ENCODE measurements at places on chromosomes 6 and 20.

- no peak for DNase-seq
Observed at GRCh38 chr20:11852811-11853210, 64.9 kb upstream of the BTBD3 start.

DNA sequence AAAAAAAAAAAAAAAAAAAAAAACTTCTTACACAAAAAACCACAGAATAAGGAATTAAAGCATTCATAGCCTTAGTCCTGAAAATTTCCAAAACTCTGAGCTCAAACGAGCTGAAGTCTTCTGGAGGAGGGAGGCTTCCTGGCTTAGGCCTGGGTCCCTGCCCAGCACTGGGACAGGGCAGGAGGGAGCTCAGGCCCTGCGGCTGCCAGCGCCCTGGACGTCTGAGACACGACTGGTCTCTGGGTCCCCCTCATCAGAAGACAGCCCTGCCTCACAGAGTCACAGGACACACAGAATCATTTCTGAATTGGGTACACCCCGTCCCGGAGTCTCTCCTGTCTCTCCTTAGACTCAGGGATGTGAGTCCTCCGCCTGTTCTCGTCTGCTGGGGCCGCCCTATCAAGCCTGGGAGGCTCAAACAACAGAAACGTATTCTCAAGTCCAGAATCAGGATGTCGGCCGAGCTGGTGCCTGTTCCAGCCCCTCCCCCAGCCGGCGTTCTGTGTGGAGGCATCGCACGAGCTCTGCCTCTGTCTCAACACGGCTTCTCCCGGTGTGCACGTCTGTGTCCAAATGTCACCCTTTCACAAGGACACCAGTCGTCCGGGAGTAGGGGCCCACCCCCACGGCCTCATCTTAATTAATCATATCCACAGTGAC is 39.4 kb downstream of the ZBTB46 start:
- no peak for DNase-seq

- no peak for DNase-seq
Observed at GRCh38 chr20:49340161-49340966, 62.5 kb upstream of the ZNFX1 start.

DNA sequence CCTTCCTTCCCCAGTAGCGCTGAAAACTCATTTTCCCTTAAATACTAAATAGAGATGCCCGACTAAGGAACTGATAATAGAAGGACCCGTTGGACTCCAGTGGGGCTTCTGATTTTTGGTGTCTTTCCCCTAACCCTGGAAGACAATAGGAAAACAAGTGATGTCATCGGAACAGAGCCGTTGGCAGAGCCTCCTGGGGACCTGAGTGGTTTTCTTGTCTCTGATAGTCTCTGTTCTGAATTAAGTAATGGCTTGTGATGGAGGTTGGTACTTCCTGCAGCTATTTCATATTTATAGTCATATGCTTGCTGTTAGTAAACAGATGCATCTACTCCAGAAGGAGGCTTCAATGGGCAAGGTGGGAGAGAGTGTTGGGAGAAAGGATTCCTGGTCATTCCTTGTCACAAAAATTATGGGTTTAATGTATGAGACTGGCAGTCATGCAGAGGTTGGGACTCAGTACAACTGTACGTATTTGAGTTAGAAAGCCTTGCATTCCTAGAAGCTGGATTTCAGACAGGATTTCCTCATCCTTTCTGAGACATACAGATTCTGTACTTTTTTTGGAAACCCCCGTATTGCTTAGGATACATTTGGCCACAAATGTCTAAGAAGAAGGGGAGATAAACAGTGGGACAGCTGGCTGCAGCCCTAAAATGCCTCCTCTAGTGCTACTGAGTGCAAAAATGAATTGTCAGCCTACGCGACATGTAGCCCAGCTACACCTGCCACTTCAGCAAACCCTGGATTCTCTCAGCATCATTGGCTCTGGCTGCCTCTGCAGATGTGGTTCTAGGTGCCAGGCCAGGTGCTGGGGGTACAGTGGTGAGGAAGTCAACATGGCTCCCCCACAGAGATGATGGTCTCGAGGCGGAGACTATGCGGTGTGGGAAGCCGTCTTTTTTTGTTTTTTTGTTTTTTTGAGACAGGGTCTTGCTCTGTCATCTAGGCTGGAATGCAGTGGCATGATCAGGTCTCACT is 38.1 kb downstream of the CDS2 start:
- no peak for DNase-seq

GRCh38 chr6:11236076-11236750 is 3.7 kb upstream of the NEDD9 start:
- DNase-seq, result peak; percentile 32

DNA sequence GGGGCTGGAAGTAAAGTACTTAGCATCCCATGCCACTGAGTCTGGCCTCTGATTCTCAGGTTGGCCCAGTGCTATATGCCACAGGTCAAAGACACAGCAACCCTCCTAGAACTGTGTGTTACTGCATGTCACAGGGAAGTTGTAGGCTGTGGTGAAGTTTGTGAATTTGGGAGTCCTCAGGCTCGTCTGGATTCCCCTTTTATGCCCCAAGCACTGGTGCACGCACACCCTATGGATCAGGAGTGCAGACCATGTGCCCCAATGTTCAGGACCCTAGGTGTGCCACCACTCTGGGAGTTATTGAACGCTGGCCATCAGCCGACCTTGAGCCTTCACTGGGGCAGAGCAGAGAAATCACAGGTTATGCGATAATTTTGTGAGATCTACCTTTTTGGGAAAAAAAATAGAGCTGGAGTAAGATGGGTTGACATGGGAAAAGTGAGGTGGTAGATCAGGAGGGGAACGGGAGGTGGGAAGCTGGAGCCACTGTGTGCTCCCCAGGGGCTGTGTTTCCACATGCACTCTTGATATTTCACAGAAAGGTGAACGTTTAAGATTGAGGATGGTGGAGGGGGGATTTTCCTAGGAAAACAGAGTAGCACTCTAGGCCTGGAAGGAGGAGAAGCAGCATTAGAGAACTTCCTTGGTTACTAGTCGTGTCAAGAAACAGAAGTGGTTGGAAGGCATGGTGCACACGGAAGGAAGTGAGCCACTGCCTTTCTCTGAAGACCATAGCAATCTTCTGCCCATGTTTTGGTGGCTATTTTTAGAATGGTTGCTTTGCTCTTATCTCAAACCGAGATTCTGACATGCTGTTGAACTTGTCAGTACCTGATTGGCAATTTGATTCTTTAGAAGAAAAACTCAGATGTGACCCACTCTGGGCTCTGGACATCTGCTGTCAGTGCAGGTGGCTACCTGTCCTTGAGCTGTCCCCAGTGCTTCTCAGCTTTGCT is 44.1 kb downstream of the DUSP22 start:
- DNase-seq, result no peak

- peak; percentile 56 for DNase-seq
Observed at GRCh38 chr20:20367575-20368417, at the start of gene INSM1. Gene INSM1 (plus strand): TSS chr20:20368104. CDS start chr20:20368268, 164 bp downstream.

- DNase-seq, result no peak
Observed at GRCh38 chr20:3616250-3616649, 46.9 kb downstream of the GFRA4 start.

- no peak for DNase-seq
Observed at GRCh38 chr6:1215884-1216487, 95.9 kb upstream of the FOXQ1 start.

DNA sequence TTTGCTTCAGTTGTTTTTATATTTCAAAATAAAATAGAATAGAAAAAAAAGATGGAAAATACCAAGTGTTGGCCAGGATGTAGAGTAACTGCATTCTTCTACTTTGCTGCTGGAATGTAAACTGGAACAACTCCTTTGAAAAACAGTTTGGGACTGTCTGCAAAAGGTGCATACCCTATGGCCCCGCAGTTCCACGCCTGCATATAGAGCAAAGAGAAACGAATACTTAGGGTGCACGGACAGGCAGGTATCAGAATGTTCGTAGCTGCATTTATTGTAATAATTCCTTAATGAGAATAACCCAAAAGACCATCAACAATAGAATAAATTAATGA is 603 bp upstream of the RAB23 start:
- no peak for DNase-seq

DNA sequence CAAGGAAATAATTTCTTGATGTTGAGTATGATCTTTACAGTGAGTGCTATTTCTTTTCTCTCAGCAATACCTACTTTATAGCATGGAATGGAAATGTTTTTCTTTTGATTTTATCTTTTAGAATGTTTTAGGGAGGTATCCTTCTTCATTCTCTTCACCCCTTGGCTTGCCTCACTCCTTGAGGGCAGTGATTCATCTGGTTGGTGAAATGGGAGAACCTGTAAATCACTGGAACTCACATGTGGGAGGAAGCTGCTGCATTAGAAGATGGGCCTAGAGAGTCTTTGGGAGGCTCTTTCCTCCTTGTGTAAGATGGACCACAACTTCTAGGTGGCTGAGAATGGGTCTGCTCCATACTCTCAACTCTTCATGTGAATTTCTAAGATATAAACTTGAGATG is 244.8 kb upstream of the SYNCRIP start:
- no peak for DNase-seq

GRCh38 chr6:144036835-144037195 is 28.8 kb upstream of the PLAGL1 start:
- DNase-seq, result no peak

GRCh38 chr20:59823030-59823423 is 110.4 kb downstream of the SYCP2 start:
- DNase-seq, result peak; percentile 9

GRCh38 chr6:158059108-158059507 is 77.4 kb downstream of the SYNJ2 start:
- no peak for DNase-seq

GRCh38 chr20:19598117-19598850 is 159.8 kb upstream of the RIN2 start:
- DNase-seq, result no peak

DNA sequence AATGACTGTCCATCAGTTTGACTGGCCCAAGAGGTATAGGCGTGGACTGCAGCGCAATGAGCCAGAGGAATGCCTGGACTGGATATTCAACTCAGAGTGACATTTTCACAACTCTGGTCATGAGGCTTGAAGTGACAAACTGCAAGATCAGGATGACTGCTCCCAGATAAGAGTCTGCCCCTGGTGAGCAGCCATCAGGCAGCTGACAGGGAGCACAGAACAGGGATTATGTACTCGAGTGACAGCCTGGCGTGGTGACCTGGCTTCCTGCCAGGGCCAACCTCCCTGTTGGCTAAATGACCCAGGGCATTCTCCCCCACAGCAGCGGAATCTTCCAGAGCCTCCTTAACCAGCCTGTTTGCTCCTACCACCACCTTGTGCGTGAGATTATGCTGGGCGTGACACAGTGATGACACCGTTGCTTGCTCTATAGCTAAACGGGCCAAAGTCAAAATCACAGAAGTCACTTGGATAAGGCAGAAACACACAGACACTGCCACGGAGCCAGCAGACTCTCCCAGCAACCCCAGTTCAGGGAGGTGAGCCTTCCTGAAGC is 209.1 kb upstream of the JARID2 start:
- DNase-seq, result no peak

- DNase-seq, result no peak
Observed at GRCh38 chr20:23007886-23008655, 27.0 kb upstream of the SSTR4 start.

- DNase-seq, result peak; percentile 59
Observed at GRCh38 chr6:514396-514978, 122.9 kb downstream of the IRF4 start.

DNA sequence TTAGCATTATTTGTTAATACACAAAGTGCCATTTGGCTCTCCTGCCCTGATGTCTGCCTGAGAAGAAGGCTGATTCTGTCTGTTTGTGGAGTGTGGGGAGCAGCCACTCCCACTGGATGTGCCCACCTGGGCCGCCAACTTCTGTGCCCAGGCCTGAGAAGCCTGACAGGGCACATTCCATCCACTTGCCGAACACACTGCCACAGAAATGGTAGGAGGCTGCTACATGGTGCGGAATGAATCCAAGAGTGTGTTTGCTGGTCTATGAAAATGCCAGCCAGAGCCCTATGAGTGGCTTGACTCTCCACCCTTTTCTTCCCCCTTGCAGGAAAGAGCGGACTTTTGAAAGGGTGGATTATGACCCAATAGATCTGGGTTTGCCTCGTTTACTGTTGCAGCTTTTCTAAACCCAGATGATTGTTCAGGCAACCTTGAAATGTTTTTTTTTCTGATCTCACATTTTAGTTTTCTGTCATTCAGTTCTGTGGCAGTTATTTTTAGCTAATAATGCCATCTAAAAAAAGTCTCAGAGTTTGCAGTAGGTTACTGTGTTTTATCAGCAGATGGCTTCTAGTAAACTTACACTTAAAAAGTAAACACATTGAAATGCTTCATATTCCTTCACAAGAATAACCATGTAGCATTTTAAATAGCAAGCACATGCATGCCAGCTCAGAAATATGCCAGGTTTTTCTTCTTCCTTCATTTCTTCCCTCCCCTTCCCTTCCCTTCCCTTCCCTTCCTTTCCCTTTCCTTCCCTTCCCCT is 196.5 kb downstream of the SLC35F1 start:
- DNase-seq, result no peak

DNA sequence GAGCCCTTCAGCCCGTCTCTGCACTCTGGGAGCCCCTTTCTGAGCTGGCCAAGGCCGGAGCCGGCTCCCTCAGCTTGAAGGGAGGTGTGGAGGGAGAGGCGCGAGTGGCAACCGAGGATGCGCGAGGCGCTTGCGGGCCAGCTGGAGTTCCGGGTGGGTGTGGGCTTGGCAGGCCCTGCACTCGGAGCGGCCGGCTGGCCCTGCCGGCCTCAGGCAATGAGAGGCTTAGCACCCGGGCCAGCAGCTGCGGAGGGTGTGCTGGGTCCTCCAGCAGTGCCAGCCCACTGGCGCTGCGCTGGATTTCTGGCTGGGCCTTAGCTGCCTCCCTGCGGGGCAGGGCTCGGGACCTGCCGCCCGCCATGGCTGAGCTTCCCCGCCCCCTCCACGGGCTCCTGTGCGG is 49.8 kb downstream of the GMPR start:
- no peak for DNase-seq

GRCh38 chr20:14782731-14783130 is 445.3 kb upstream of the FLRT3 start:
- DNase-seq, result no peak

DNA sequence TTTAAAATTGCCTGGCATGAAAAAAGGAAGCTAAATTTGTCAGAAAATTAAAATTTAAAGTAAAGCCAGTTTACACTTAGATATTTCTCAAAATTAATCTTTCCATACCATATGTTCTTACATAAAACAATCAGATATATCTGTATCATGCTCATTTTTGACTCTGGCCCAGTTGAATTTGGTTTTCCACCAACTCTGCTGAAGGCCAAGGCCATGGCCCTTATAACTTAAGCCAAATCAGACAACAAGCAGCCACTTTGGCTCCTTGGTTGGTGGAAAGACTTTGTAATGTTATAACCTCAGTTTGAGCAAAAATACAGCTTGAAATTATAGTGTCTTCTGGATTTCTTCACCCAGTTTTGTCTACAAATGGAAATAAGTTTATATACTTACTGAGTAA is 97.3 kb downstream of the CENPW start:
- DNase-seq, result no peak

GRCh38 chr6:141026504-141026903 is 1106.2 kb upstream of the GJE1 start:
- DNase-seq, result no peak
